ENCODE measurements at places on chromosomes 16 and 17. TPM values are rescaled to one million over a fixed set of nuclear protein-coding genes. Genes with fewer than 3 reads are reported as not detected.

The MPV17L gene
- total RNA-seq, result 1.1 TPM

The LRRC37A3 gene
- 13.6 TPM for total RNA-seq

The MMP2 gene
- 1,404 TPM for total RNA-seq

The GNAO1 gene
- 0.12 TPM for total RNA-seq
